Muscle of arm (tissue), 14 donors: ENCODE measurements at places on chromosomes 5 and 9.
A peak's percentile ranks its signal among the peaks of the same experiment; 100 is the strongest.

GRCh38 chr5:38119836-38120235, 138.5 kb upstream of the EGFLAM start:
- no peak for DNase-seq

- DNase-seq = no peak
Measured at GRCh38 chr9:130526854-130527650, 52.3 kb upstream of the FUBP3 start.

DNA sequence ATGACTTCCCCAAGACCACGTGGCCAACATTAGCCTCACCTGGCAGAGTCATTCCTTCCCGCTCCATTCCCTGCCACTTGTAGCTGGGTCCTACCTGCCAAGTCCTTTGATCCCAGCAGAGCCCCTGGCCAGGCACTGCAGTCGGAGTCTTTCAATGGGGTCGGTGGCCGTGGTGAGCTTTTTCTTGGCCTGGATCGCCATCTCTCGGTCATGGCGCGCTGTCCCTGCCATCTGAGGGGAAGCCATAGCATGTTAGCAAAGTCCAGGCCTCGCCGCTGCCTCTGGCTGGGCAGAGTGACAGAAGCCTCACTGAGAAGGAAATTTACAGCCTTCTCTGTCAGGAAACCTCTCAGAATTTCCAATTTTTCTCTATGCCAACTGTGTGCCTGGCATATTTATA, 17.5 kb downstream of the CAPSL start:
- DNase-seq = no peak

- peak; percentile 74 for DNase-seq
Measured at GRCh38 chr9:70435948-70436347, 21.5 kb upstream of the KLF9 start.
